Occipital lobe (tissue), 3 donors: ENCODE measurements at places on chromosomes 7 and 10.

- DNase-seq: no peak
Observed at GRCh38 chr7:135147341-135147898, 452 bp upstream of the TMEM140 start.

- DNase-seq: no peak
Observed at GRCh38 chr10:123637326-123637880, 28.8 kb upstream of the GPR26 start.

- DNase-seq: no peak
Observed at GRCh38 chr7:102097601-102098161, 189.0 kb upstream of the SH2B2 start.

- DNase-seq: no peak
Observed at GRCh38 chr10:29993319-29993915, 66.0 kb downstream of the JCAD start.

- DNase-seq: no peak
Observed at GRCh38 chr7:47232751-47233412, 349.0 kb downstream of the TNS3 start.

GRCh38 chr10:3054183-3054850 is 13.0 kb upstream of the PFKP start:
- DNase-seq: no peak

DNA sequence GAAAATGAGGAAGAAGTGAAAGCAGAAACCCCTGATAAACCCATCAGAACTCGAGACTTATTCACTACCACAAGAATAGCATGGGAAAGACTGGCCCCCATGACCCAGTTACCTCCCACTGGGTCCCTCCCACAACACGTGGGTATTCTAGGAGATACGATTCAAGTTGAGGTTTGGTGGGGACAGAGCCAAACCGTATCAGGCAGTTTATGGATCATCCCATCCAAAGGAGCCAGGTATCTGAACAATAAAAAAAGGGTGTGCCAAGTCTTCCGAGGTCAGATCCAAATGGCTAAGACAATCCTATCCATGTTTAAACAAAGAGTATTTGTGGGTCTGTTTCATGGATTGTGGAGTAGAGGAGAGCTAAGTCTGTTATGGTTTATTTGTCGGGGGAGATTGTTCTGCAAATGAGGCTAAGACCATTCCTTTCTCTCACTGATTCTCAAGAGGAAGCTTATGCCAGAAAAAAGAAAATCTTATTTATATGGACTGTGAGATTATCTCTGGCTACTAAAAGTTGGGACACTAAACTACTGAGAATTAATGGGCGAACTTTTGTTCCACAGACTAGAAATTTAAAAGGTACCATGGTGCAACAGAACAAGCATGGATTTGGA is 203.7 kb downstream of the IPMK start:
- DNase-seq: no peak

DNA sequence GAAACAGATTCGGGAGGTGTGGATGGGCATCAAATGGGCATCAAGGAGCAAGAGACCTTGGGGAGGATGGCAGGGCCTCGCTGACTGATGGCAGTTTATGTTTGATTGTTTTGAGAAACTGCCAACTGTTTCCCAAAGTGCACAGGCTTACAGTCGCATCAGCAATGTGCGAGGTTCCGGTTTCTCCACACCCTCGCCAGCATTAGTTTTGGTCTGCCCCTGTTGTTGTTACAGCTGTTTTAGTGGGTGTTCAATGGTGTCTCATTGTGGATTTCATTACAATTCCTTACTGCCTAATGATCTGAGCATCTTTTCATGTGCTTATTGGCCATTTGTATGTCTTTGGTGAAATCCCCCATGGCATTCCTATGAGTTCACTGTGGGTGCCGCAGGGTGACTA is 24.4 kb downstream of the AKR1E2 start:
- no peak for DNase-seq

GRCh38 chr10:14333606-14334005 is 2.9 kb upstream of the FRMD4A start:
- DNase-seq: no peak

- DNase-seq: no peak
Observed at GRCh38 chr10:61064356-61064755, 120.4 kb upstream of the RHOBTB1 start.

DNA sequence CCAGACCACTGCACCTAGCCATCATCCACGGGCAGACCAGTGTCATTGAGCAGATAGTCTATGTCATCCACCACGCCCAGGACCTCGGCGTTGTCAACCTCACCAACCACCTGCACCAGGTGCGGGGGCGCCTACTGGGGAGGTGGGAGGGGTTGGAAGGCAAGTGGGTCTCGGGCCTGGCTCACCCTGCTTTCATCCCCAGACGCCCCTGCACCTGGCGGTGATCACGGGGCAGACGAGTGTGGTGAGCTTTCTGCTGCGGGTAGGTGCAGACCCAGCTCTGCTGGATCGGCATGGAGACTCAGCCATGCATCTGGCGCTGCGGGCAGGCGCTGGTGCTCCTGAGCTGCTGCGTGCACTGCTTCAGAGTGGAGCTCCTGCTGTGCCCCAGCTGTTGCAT is 4.6 kb downstream of the NFKB2 start:
- DNase-seq: no peak

DNA sequence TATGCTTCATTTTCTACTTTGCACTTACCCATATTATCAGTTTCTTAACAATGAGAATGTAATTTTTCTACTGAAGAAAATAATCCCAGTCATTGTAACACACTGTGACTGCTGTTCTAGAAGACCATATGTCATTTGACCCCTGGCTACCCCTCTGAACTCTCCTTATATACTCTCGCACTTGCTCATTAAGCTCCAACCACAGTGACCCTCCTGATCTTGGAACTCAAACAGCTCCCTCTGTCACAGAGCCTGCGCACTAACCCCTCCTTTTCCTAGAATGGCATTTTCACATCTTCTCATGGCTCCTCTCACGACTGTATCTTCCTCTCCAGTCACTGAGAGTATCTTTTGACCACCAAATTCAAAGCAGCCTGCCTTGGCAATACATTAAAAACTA is 169.7 kb downstream of the CACNA2D1 start:
- DNase-seq: no peak

DNA sequence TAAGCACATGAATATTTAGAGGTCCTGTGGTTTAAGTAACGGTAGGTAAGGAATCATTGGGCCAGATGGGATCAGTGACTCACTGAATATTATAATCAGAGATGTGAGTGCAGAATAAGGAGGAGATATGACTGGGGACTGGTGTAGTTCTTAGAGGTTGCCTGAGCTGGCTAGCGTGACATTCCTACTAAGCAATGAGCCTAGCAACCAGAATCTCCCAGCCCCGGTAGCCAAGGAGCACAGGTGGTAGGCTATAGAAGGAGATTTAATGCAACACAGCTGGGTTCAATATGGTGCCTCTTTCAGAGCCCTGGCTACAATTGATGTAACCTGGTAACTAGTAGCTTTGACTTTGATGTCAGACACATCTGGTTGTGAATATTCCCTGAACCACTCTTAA is 641.6 kb downstream of the AUTS2 start:
- no peak for DNase-seq

DNA sequence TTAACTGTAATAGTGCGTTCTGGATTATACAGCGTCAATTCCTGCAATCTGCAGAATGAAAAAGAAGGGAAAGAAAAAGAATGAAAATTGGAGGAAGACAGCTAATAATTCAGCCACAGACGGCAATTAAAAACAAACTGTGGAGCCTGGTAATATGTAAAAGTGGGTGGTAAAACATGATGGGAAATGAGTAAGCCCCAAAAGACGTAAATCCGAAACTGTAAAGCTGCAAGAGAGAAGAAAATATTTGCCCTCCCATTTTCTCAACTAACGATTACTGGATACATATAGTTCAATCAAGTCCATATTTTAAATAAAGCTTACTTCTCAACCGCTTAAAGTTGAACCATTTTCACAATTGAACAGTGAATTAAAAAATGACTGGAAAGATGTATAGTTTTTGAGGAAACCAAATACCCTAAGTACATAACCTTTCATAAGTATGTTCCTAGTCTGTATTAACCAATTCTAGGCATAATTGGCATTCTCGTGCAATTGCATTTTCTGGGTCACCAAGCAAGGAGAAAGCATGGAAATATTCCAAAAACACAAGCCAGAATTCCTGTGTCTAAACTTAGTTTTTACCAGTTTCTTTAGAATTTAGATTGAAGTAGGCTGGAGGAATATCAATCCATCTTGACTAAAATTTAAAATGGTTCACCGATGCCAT is 44.8 kb downstream of the MALSU1 start:
- DNase-seq: no peak

DNA sequence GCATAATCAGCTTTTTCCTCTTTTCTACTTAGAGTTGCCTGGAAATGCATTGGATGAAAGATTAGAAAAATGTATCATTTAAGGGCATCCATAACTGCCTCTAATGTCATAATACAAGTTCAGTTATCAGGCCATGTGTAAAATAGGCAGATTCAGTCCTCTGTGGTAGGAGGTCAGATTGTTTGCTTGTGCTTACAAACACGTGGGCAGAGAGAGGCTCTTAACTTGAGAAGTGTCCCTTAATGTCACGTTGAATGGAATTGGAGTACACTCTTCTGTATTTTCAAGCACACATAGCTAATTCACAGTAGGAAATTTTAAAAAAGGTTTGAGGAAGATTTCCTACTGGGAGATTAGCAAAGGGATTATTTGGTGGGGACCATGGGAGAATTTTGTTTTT is 359.8 kb upstream of the MTPN start:
- DNase-seq: no peak

- DNase-seq: no peak
Observed at GRCh38 chr10:124706462-124707143, 37.6 kb downstream of the FAM53B start.

DNA sequence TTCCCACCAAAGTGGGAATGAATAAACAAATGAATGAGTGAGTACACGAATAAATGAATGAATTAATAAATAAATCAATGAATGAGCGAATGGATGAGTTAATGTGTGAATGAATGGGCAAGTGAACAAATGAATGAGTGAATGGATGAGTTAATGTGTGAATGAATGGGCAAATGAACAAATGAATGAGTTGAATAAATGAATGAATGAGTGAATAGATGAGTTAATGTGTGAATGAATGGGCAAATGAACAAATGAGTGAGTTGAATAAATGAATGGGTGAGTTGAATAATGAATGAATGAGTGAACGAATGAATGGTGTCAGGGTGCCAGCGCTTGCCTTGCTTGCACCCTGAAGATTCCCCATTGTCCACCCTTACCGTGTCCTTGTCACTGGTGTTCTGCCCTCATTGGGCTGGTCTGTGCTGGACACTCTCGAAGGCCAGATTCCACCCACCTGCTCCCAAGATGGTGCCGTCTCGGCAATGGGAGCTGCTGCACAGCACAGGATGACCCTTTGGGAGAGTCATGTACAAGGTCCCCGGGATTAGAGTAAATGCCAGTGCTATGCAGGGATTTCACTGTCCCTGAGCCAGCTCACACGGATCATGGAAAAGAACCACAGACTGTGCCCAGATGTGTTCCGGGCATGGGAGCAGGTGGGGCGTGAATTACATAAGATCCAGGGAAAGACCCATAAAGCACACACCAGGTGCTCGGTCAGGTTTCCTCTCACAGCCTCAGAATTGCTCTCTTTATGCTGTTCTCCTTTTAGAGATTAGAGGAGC is 83.2 kb downstream of the CAMK1D start:
- DNase-seq: no peak

DNA sequence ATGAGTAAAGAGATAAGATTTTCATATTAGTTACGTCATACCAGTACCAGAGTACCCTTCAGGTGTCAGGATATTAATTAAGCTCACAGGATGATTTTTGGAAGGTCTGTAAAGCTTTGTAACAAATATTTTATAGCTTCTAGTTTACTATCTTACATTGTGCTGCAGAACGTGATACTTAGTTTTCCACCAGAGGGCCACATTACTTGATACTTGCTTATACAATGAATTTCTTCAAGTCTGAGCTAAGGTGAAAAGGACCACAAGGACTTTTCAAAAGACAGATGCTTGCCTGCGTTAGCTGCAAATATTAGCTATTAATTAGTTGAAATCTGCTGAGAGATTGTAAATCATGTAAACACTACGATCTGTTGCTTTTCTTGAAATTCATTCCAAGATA is 12.2 kb downstream of the FOXP2 start:
- DNase-seq: no peak

- no peak for DNase-seq
Observed at GRCh38 chr10:101879456-101880231, 36.0 kb upstream of the KCNIP2 start.

- no peak for DNase-seq
Observed at GRCh38 chr10:15352836-15353235, 18.3 kb downstream of the FAM171A1 start.

GRCh38 chr7:12210179-12211053 is 678 bp upstream of the TMEM106B start:
- peak; percentile 15 for DNase-seq

GRCh38 chr10:88728107-88728763 is 22.2 kb downstream of the LIPK start:
- DNase-seq: no peak

DNA sequence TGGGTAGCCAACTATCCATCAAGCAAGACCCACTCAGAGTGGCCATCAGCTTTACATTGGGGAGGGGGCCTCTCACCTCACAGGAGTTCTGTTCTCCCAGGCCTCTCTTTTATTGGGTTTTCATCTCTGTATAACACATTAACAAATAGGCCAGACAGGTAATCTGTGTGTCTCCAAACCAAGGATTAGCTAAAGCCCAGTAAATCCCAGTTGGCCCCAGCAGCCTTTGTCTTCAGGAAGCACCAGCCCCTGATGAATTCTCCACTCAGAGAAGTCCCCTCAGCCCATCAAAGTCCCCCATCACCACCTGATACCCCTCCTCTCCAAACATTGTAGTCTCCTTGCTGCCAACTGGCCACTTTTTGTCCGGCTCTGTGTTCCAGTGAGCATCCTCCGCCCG is 16.9 kb upstream of the SLF2 start:
- no peak for DNase-seq

DNA sequence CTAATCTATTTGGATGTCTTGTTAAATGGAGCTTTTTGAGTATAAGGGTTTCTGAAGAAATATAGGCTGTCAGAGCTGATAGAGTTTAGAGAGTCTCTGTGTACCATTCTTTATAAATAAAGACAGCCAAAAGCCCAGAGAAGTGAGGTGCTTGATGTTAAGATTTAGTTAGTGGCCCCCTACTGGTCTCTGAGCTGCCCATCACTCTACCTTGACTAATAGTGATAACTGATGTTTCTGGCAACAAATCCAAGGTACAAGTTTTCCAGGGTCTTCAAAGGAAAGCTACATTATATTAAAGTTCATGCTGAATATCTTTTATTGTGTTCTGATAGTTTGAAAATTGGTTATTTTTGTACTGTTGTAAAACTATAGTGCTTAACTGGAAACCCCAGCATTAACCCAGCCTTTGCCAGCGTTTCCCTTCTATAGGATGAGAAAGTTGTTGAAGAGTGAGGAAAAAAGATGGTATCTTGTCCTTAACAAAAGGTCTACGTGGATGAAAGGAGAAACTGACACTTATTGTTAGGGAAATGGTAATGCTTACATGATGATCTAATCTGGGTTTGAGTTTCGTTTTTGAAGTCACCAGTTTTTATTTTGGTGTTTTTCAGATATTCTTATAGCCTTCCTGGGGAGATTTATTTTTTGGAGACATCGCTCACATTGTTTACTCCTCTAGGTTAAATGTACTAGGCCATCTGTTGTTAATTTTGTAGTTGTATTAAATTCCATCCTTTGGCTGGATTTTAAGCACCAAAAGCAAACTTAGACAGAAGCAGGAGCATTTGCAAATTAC is 79.0 kb downstream of the AUTS2 start:
- DNase-seq: no peak
